ENCODE measurements at places on chromosomes 4 and X.
A peak's percentile ranks its signal among the peaks of the same experiment; 100 is the strongest.

GRCh38 chrX:57211906-57212305 lies 74.6 kb upstream of the FAAH2 start:
- no peak for DNase-seq

- DNase-seq, result no peak
These were observed 67.3 kb upstream of the VBP1 start for GRCh38 chrX:155148724-155149537.

DNA sequence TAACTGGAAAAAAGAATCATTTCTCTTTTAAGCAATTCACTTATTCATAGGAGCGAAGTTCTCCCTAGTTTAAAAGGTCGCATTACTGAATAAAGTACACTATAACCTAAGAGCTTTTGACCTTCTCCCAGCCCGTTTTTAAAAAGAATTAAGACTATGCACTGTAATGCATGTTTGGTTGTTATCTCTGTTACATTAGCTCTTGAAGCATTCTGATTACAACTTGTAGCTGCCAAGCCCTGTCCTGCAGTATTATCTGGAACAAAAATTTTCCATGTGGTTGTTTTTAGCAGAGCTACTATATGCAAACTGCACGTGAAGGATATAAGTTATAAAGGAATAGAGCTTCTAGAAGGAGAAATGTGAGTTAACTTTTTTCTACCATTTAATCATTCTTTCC lies 8.1 kb downstream of the GAB1 start:
- no peak for DNase-seq

GRCh38 chr4:182286035-182286434 lies 42.8 kb downstream of the TENM3 start:
- DNase-seq, result no peak

DNA sequence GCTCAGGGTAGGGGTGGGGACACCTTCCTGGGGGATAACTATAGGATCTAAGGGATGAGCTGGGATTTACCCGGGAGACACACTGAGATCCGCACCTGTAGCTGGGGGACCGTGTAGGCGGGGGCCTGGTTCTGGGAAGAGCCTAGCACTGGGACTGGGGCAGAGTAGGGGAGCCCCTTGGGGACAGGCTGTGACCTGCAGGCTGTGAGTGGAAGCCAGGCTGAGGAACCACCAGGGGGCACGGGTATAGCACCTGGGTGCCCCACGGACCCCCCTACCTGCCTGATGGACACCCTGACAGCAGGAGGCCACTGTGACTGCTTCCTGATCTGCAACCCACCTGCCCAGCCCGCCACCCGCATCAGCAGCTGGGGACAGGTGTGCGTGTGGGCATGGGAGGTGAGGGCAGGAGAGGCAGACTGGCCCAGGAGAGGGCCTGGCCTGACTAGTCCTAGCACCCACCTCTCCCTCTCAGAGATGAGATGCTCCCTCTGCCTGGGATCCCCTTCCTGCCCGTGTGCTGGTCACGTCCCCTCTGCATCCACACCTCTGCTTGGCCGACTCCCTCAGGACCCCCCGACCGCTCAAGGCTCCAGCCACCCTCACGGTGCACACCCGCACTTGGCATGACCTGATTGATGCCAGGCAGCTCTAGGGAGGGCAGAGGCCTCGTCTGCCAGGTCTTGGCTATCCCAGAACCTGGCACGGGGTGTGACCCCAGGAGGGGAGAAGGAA lies 94.2 kb upstream of the NKX1-1 start:
- no peak for DNase-seq

GRCh38 chr4:87086143-87086805 lies 134.1 kb downstream of the KLHL8 start:
- no peak for DNase-seq

DNA sequence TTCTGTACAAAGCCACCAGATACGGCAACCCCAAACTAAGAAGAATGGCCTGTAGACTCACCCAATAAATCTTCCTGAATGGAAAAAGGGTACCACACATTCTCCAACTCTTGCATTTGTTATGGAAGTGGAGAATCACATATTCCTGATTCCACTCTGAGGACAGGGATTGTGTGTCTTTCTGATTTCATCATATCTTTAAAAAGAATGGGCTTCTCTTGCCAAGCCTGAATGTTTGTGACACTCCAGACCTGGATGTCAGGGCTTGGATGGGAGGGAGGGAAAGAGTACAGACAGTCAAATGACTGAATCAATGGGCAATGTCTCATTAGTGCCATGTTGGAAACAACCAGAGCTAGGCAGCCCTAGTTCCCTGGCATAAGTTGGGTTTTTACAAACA lies 77.4 kb downstream of the PLAC1 start:
- DNase-seq, result no peak

DNA sequence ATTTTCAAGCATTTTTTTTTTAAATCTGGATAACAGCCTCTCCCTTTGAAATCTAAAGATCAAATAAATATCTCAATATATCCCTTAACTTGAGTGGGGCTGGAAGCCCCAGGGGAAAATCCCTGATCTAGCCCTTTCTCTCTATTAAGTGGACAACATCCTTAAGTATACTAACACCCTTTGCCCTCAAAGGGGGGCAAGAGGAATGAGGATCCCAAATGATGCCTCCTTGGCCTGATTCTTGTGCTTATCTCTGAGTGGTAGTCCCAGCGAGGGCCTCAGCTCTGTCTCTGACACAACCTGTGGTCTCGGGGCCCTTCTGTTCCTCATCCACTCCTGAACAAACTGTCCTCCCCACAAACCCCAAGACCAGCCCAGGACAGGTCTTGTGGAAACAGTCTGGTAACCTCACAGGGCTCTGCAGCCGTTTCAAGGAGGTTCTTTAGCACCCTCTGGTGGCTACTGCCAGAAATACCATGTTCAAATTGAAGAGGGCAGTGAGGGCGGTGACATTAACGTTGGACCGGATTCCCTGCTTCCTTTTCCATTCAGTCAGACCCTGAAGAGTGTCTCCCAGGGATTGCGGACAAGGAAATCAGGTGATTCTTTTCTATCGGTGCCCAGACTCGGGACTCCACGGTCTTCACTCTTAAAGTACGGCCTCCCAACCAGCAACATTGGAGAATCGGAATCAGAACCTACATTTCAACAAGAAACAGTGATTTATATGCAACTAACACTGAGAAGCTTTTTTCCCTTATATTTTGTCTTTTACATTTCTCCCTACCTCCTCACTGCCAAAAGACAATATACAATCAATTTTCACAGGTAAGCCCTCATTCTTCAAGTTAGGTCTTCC lies 13.0 kb downstream of the CXCL13 start:
- DNase-seq, result peak; percentile 46

DNA sequence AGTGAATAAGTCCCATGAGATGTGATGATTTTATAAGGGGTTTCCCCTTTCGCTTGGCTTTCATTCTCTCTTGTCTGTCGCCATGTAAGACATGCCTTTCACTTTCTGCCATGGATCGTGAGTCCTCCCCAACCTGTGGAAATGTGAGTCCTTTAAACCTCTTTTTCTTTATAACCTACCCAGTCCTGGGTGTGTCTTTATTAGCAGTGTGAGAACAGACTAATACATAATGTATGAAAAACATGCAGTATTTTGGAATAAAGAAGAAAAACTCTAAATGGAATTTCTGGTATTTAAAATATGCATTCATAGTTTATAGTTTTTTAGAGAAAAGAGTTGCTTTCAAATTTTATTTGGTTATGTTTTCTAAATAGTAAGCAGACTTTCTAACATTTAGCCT lies 360.7 kb downstream of the PCDH7 start:
- DNase-seq, result no peak

GRCh38 chr4:170017252-170017651 lies 8.9 kb downstream of the MFAP3L start:
- DNase-seq, result no peak

DNA sequence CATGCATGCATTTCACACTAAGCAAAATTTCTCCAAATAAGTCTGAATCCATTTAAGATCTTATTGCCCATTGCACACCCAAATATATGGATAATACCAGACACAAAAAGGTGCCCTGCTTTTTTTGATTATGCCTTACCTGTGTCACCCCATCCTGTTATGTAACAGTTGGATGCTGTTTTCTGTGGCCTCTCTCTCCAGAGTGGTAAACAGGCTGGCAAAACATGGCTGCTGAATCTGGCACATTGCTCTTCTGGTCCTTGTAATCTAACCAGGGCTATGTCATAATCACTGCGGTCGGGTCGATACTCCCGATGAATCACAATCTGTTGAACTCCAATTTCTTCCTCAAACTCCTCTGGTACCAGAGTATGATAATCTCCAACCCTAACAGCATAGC lies 70.1 kb downstream of the PRSS12 start:
- DNase-seq, result peak; percentile 6

- no peak for DNase-seq
These were observed 15.6 kb downstream of the MAML3 start for GRCh38 chr4:140138428-140138827.

GRCh38 chr4:104446431-104447278 lies 48.0 kb downstream of the CXXC4 start:
- DNase-seq, result no peak

GRCh38 chr4:69484011-69484410 lies 11.7 kb downstream of the UGT2B4 start:
- DNase-seq, result no peak

DNA sequence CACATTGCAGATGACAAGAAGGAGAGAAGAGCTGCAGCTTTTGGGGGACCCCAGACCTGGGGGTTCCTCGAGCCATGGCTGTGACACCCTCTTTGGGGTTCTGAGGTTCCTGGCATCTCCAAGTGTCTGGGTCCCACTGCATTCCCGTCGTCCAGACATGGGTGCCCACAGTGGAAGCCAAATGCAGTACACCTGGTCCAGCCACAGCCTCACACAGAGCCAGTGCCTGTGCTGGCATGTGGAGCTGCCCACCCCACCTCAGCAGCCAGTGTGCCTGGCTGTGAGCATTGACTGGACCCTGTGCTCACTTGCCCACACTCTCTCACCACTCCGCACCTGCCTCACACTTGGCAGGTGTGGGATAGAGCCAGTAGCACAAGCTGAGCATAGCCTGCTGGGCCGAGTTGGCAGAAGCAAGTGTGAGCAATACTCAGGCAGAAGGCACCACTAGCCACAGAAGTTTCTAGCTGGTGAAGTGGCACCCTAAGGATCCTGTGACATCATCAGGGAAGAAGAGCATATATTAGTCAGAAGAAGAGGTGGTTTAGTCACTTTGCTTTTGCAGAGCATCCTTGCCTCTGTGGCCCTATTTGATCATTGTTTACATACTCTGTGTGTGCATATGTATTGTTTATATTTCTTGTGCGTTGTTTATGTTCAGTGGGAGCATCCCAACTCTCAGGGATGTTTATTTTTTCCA lies 65.0 kb upstream of the MAGEB2 start:
- DNase-seq, result no peak

DNA sequence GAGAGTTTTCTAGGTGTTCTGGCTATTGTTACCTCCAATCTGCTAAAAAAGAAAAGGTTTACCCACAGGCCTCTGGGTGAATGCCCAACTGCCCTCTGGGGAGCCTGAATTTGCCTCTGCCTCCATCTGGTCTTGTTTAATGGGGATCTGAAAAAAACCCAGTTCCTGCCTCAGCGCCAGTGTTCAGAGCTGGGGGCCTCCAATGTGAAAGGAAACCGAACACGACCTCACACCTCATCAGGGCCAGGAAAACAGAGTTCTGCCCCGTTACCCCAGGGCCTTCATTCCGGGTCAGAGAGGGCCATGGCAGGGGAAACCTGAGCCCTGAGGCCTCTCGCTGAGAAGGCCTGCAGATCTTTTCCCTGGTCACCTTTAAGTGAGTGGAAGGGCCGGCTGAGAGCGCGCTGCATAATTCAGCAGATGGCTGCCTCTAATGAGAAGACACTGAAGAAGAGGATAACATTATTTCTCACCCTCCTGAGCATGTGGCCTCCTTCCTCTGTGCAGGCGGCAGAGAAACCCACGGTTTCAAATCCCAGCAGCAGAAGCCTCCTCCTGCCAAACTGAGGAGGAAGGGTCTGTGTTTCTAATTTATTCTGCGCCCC lies 6.8 kb downstream of the SEPTIN6 start:
- DNase-seq, result no peak
